GDM1 (cell line): ENCODE measurements at places on chromosomes 7 and 10.

- DNase-seq, result no peak
These were observed 64.3 kb downstream of the ZRANB1 start for GRCh38 chr10:125006188-125006680.

DNA sequence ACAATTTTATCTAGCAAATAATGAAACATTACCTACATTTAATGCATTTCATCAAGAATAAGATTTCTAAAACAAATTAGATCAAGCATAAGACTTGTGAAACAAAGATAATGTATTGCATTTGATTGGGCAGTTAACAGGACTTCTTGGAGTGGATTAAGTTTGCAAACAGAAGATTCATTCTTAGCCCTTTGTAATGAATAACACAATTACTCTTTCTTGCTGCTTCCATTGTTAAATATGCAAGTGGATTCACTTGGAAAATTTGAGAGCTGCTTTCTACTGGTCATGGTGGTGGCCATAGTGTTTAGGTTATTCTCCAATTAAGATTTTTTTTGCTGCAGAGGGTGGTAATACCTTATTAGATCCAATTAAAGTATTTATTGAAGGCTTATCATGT lies 6.0 kb downstream of the PPP1R9A start:
- DNase-seq, result no peak

- DNase-seq, result no peak
These were observed 22.9 kb upstream of the NPS start for GRCh38 chr10:127526161-127526560.

GRCh38 chr7:152913492-152913891 lies 153.9 kb downstream of the ACTR3B start:
- DNase-seq, result no peak

- DNase-seq, result no peak
These were observed 5.7 kb downstream of the BLVRA start for GRCh38 chr7:43764039-43764761.
